ENCODE measurements at places on chromosomes 6 and 20.

- peak; percentile 17 for DNase-seq
Measured at GRCh38 chr6:107715550-107716321, 108.4 kb downstream of the SCML4 start.

- DNase-seq = no peak
Measured at GRCh38 chr20:13220194-13220903, 725 bp upstream of the ISM1 start.

DNA sequence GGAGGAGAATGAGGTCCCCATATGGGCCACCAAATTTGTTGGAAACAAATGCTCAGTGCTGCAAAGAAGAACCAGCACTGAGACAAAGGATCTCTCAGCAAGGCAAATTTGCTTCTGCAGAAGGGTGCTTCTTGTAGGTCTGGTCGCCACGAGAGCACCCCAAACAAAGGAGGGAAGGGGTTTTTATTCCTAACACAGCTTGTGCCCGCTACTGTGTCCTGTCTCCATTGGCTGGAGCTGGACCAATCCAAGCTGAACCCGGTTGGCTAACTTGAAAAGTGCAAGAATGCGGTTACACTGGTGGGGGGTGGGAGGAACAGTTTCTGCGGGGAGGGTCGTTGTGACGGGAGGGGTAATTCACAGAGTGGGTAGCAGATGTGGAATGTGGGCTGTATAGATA is 54.1 kb upstream of the TULP1 start:
- peak; percentile 57 for DNase-seq

GRCh38 chr6:39102821-39103136 is 12.2 kb downstream of the SAYSD1 start:
- no peak for DNase-seq

- DNase-seq = no peak
Measured at GRCh38 chr6:83948851-83949250, 84.7 kb upstream of the MRAP2 start.

Measured in lower leg skin (tissue), 4 donors.